ENCODE measurements at places on chromosomes 6 and 20.

GRCh38 chr20:61193164-61193563 lies 58.9 kb upstream of the CDH4 start:
- DNase-seq = no peak

GRCh38 chr20:25389858-25390537 lies 637 bp downstream of the ABHD12 start:
- DNase-seq = peak; percentile 50

DNA sequence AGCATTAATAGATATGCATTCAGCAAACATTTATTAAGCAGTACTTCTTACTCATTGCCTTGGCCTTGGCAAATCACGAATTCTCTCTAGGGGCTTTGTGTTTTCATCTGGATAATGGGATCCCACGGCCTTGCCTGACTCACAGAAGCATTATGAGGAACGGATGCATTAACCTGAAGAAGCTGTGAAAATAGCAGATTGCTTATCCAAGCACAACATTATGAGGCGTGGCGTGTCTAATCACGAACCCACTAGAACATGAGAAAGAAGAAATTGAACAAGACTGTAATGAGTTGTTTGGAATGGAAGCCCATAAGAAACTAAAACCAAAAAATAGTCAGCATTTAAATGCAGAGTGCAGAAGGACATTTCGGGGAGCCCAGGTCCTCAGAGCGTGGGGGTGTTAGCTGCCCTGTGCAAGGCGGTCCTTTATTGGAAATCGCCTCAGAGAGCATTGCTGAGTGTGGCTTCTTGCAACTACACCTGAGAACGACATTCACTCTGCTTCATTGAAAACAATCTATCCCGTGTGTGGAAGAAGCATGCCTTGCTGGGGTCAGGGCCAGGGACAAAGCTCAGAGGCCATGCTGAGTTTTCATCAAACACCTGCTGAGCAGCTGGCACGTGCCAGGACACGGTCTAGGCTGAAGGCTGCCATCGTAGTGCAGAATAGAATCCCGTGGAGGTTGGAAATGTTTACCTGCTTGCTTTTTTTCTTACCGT lies 179.9 kb downstream of the ZDHHC14 start:
- DNase-seq = no peak

DNA sequence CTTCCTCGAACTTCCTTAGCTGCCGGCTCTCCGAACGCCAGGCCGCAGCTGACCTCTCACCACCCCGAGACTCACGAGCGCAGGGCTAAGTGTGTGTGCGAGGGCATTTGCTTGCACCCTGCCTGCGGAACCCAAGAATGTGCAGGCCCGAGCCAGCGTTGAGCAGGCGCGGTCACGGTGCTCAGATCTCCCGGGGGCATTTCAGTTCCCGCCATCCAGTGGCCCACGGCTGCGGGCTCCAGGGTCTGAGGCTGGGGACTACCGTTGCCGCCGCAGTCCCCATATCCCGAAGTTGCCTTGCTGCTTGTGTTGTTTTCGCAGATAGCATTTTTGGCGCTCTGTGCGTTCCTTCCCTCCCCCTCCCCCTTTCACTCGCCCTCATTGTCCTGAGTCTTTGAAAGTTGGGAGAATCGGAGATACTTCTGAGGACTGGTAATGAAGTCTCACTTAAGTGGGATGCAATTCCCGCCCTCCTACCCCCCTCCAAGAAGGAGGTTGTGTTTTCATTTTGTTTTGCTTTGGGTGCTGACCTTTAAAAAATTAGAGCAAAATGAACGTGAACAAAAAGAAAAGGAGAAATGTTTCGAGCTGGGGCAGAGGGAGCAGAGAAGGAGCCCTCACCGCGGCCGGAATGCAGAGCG lies 1.7 kb downstream of the NR2E1 start:
- DNase-seq = no peak

DNA sequence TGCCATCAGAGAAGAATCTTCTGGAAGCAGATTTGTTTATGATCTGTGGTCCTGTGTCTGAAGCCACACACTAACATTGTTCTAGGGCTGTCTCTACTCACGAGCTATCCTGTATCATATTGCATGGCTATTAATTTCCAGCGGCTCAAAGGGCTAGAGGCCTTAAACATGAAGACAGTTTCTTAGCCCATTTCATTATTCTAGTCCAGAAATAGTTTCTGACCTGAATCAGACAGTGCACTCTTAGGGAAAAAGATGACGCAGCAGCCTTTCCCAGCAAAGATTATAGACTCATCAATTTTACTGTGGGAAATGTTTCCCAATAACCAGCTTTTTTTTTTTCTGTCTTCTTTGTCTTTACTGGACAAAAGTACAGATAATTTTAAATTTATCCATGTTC lies 105.3 kb upstream of the SUPT3H start:
- no peak for DNase-seq

All from transverse colon (tissue), 4 donors.